ENCODE measurements at places on chromosomes 5 and 9.

DNA sequence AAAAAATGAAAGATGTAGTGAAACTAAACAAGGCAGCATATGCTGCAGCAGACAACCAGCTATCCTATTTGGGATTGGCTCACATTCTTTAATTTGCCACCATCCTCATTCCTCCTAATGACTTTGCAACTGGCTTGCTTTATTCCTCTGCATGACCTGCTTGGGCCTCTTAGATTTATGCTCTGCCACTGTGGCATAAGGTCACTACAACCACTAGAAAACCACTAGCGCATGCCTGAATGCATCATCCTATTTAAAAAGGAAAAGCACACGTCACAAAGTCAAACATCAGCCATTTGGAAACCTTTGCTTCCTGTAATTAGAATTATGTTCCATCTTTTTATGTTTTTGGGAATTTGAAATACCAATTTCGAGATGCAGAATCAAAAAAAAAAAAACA is 40.8 kb upstream of the CCDC152 start:
- DNase-seq, result no peak

- no peak for DNase-seq
Observed at GRCh38 chr5:160492565-160492964, 70.9 kb downstream of the PTTG1 start.

DNA sequence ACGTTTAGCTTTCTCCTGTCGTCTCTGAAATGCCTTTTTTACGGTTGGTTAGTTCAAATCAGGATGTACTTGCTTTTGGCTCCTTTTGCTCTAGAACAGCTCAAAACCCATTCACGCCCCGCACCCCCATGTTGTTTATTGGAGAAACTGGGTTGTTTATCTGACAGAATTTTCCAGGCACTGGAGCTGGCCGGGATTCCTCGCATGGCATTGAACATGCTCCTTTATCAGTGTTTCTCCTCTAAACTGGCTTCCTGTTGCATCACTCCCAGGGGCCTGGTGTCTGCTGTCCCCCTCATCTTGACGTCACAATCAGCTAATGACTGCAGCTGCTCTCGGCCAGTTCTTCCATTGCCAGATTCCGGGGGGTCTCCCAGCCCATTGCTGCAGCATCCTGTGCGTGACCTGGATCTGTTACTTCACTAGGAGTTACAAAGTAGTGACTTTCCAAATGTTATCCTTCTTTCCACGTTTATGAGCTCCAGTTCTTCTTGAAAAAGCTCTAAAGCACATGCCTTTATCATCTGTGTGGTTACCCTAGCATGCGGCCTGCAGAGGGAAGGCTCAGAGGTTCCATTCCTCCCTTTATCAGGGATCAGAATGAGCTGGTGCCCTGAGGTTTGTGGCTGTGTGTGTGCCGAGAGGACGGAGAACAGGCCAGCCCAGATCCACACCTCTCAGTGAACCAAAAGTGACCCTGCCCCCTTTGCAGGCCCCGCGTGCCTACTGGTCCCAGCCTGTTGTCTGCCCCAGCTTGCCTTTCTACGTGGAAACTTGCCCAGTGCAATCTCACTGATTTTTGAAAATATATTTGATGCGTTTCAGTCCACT is 27.5 kb downstream of the FAM163B start:
- no peak for DNase-seq

GRCh38 chr9:22227986-22228385 is 218.6 kb upstream of the DMRTA1 start:
- DNase-seq, result no peak
